ENCODE measurements at places on chromosomes 11 and 22.
A peak's percentile ranks its signal among the peaks of the same experiment; 100 is the strongest.

DNA sequence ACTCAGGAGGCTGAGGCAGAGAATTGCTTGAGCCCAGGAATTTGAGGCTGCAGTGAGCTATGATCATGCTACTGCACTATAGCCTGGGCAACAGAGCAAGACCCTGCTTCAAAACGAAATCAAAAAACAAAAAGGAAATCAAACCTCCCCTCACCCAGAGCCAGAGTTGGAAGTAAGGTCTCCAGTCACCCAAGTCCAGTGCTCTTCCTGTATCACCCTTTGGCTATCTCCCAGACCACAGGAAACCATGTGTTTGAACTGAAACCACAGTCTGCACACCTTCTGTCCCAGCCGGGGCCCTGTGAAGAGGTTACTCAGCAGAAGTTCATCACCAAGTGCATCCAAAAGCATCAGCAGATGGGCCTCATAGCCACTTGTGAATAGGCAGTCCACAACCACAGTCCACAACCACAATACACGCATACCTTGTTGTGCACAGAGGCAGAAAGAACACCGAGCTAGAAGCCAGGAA, 4.6 kb downstream of the MYH9 start:
- DNase-seq: peak; percentile 66

DNA sequence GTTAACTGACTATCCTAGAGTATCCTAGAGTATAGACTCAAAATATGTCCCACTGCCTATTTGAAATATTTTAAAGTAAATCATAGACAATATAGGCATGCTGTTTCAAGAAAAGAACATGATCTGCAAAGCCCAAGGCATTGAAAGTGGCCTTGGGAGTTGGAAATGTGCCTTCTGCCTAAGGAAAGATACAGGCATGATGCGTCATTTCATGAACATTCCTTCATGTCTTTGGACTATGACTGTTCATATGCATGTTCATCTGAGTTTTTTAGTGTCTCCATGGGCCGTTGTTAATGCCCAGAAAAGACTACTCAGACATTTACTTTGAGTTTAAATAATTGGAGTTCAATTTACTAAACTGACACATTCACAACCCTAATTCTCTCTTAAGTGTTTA, 69.7 kb upstream of the PRDM11 start:
- no peak for DNase-seq

DNA sequence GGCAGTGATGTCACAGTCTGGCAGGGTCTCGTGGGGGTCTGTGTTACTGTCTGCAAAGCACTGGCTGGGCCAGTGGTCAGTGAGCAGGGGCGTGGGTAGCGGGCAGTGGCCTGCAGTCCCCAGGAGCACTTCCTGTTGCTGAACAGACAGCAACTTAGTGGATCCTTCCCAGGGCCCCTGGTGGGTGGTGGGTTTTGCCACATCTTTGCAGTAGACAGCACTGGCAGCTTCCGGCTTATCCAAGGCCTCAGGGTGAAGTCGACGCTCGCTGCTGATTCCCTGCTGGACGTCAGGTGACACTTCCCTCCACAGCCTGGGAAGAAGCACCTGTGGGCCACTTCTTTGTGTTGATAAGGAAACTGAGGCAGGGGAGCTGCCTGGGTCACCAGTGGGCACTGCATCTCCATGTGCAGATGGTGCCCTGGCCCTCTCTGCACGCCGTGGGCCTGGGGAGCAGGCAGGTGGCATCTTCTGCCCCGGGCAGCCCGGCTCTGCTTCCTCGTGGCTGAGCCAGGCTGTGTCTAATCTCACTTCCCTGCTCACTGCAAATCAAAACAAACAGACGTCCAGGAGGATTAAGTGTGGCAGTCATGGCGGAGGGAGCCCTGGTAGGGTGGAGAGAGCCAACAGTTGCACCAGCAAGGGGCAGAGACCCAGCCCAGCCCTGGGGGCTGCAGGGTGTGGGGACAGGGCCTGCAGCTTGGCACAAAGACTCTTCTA, 79.8 kb downstream of the KCNQ1 start:
- DNase-seq: no peak

DNA sequence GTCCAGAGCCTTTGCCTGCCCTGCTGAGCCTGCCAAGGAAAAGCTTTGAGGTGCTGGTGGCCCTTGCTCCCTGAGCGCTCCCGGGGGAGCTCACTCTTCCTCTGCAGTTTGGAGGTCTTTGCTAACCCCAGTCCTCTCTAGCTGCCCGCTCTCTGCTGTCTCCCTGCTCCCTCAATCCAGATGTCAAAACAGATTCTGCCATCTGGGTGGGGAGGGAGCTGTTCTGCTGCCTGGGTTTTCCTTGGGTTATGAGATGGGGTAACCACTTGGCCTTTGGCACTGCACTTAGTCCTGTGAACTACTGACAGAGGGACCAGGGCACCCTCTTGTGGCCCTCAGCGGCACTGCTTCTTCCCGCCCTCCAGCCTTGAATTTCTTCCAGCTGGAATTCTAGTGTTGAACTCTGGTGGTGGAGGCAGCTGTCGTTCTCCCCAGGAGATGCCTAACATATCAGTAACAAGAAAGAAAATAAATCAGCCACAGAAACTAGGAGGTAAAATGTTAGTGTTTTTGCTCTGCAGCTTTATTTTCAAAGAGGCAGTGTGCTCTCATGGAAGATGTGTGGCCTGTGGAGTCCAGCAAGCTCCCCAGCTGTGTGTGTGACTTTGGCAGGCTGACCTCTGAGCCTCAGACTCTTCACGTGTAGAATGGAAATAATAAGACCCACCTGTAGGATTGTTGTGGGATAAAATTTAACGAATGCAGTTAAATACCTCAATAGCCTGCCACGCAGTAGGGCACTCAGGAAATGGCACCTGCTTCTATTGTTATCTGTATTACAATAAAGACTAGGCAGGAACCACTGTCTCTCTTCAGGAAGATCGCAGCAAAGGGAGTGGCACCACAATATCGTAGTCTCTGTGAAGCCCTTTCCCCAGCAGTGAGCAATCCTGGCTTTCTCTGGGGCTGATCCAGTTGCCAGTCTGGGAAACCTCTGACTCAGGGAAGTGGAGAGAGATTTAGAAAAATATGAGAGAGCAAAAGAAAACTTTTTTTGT, 23.4 kb downstream of the ARFGAP2 start:
- peak; percentile 65 for DNase-seq

DNA sequence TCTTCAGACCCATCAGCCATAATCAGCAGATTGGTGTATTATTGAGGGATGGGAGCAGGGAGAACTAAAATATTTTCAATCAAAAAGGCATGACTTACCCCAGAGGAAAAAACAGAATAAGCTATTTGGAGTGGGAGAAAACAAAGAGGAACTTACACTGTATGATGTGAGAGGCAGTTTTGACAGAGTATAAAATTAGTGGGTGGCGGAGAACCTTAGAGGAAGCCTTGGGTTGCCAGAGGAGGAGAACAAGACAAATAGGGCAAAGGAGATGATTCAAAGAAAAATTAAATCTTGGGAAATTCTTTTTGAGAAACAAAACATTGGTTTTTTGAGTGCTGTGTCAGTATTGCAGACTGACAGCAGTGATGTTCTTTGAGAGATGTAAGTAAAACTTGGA, 285.0 kb downstream of the C11orf87 start:
- DNase-seq: no peak

GRCh38 chr11:121936370-121936769, 179.6 kb downstream of the BLID start:
- DNase-seq: no peak

- no peak for DNase-seq
Observed at GRCh38 chr11:58934945-58935513, 4.3 kb upstream of the GLYATL1 start.

DNA sequence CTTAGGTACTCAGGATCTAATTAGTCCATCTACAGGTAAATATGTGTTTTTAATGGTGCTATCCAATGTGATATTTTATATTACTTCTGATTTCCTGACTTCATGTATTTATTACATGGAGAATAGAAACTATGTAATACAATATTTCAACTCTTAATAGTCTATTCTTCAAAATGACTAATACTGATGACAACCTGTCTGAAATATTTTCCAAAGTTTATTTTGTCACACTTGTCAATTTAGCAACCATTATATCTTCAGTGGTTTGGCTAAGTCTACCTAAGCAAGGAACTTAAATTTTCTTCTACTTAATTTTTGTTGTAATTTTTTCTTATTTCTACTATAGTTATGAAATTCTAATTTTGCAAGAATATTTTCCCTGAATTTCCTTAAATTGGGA, 55.0 kb upstream of the CNTN5 start:
- no peak for DNase-seq

- DNase-seq: no peak
Observed at GRCh38 chr22:23026777-23027176, 43.5 kb upstream of the GNAZ start.

- DNase-seq: no peak
Observed at GRCh38 chr11:106238704-106239360, 161.4 kb downstream of the AASDHPPT start.

DNA sequence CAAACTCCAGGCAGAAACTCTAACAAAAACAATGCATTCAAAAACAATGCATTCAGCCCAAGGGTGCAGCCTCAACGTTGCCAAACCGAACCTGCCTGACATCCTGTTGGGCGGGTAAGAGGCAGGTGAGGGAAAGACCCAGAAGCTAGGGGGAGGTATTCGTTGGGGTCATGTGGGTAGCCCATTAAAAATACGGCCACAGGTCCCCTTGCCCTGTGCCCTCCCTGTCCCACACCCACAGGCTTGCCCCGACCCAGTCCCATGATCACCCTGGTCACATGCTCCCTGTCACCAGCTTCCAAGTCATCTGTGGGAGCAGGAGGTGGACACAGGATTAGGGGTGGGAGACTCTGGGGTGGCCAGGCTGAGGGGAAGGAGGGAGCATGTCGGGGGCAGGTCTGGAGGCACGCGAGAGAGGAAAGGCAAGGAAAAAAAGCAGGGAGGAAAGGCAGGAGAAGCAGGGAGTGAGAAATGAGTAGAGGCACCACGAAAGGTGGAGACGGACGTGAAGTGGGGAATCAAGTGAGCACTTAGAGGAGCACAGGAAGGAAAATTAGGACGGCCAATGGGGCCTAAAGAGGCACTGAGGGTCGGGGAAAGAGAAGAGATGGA, 683 bp downstream of the PLA2G6 start:
- peak; percentile 46 for DNase-seq

GRCh38 chr11:94583213-94583865, 16.2 kb downstream of the PIWIL4 start:
- DNase-seq: no peak

- DNase-seq: peak; percentile 66
Observed at GRCh38 chr22:18024276-18024939, at the start of gene MICAL3. TSS of gene MICAL3 (minus strand) at chr22:18024561. CDS start at chr22:17906812, 117,749 bp downstream.

GRCh38 chr22:22865311-22866072, 22.1 kb upstream of the IGLL5 start:
- DNase-seq: peak; percentile 38

GRCh38 chr11:116278076-116278475, 494.7 kb downstream of the BUD13 start:
- DNase-seq: no peak

- DNase-seq: no peak
Observed at GRCh38 chr11:125433454-125434121, 62.5 kb downstream of the FEZ1 start.

- no peak for DNase-seq
Observed at GRCh38 chr11:125258291-125259032, 93.9 kb downstream of the PKNOX2 start.

DNA sequence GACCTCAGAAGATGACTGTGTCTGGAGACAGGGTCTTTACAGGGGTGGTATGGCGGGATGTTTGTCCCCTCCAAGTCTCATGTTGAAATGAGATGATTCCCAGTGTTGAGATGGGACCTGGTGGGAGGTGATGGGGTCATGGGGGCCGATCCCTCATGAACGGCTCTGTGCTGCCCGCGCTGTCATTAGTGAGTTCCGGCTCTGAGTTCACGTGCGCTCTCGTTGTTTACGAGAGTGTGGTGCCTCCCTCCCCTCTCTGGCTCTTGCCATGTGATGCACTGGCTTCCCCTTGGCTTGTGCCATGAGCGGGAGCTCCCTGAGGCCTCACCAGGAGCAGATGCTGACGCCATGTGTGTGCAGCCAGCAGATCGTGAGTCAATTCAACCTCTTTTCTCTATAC, 830.8 kb downstream of the TBC1D22A start:
- DNase-seq: no peak

- no peak for DNase-seq
Observed at GRCh38 chr11:79342236-79342635, 98.6 kb downstream of the TENM4 start.

DNA sequence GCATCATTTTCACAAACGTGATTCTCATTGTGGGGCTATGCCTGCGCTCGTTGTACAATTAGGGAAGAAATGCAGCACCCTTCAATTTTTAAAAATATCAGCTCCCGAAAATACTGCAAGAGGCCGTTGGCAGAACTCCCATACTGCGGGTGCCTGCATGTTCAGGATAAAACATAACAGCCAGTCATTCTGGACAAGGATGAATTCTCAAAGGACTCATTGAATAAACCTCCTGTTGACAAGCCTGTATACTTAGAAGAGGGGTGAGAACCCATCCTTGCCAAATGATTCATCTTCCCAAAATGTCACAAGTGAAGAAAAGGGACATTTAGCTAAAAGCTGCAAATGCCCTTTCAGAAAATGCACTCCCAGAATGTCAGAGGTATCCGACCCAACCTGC, 141.9 kb downstream of the CSNK2A3 start:
- no peak for DNase-seq

- no peak for DNase-seq
Observed at GRCh38 chr11:27701355-27702105, 1.3 kb upstream of the BDNF start.

GRCh38 chr11:95821640-95822039, 31.3 kb downstream of the CEP57 start:
- no peak for DNase-seq

- no peak for DNase-seq
Observed at GRCh38 chr11:84588131-84588829, 1038.9 kb downstream of the DLG2 start.

DNA sequence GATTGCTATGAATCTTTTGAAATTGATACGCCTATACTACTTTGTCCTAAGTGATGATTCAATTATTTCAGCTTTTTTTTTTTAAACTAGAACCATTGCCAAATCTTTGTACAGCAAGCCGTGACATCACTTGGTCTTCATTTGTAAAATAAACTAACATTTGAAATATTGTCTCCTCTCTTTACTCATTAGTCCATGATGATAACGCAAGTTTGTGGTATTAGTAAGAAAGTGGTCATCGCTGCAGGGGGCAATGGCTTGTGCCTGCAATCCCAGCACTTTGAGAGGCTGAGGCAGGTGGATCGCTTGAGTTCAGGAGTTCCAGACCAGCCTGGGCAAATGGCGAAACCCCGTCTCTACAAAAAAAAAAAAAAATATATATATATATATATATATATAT, 12.9 kb upstream of the ARHGAP42 start:
- no peak for DNase-seq

- DNase-seq: peak; percentile 50
Observed at GRCh38 chr11:369336-370018, at the start of gene B4GALNT4. TSS of gene B4GALNT4 (plus strand) at chr11:369499. CDS start at chr11:369804, 305 bp downstream.

- no peak for DNase-seq
Observed at GRCh38 chr11:93249459-93250220, 51.8 kb upstream of the SLC36A4 start.

- peak; percentile 1 for DNase-seq
Observed at GRCh38 chr11:1203505-1204271, 19.2 kb upstream of the MUC5B start.

All from CD4-positive, alpha-beta T cell treated with Interleukin-17A for 4 hours (primary cell).